ENCODE measurements at places on chromosomes 6 and 20.

- no peaks in the 10 kb centered on the region for H3K36me3 ChIP-seq
- H3K4me3 ChIP-seq = no peak overlapping the region
- no peak for DNase-seq
- peaks cover 2% of the 10 kb centered on the region for H3K4me1 ChIP-seq
- H3K27me3 ChIP-seq = peaks cover 1% of the 10 kb centered on the region
These were observed 100.3 kb upstream of the EXOC2 start for GRCh38 chr6:793261-793660.

GRCh38 chr20:54197621-54198604 lies 10.0 kb upstream of the PFDN4 start:
- no peak overlapping the region for H3K4me3 ChIP-seq
- no peaks in the 10 kb centered on the region for H3K36me3 ChIP-seq
- no peak for DNase-seq

GRCh38 chr20:59779656-59780380 lies 153.6 kb downstream of the SYCP2 start:
- H3K4me1 ChIP-seq = no peaks in the 10 kb centered on the region
- H3K4me3 ChIP-seq = no peak overlapping the region
- H3K27me3 ChIP-seq = peaks cover 3% of the 10 kb centered on the region
- no peak overlapping the region for H3K27ac ChIP-seq
- H3K36me3 ChIP-seq = no peaks in the 10 kb centered on the region

GRCh38 chr6:105432797-105433196 lies 29.9 kb upstream of the PREP start:
- no peak overlapping the region for H3K4me3 ChIP-seq
- H3K36me3 ChIP-seq = no peaks in the 10 kb centered on the region
- no peak for DNase-seq
- H3K4me1 ChIP-seq = no peaks in the 10 kb centered on the region

- peaks cover 30% of the 10 kb centered on the region for H3K4me1 ChIP-seq
- peaks cover 11% of the 10 kb centered on the region for H3K36me3 ChIP-seq
- peak; percentile 49 for DNase-seq
- peaks cover 8% of the 10 kb centered on the region for H3K27me3 ChIP-seq
- H3K27ac ChIP-seq = peak overlapping the region; percentile 85
These were observed 30.4 kb downstream of the ATXN1 start for GRCh38 chr6:16730738-16731477.

- H3K4me1 ChIP-seq = no peaks in the 10 kb centered on the region
- H3K27me3 ChIP-seq = no peaks in the 10 kb centered on the region
These were observed 118.0 kb upstream of the ASCC3 start for GRCh38 chr6:100999034-100999597.

- H3K36me3 ChIP-seq = no peaks in the 10 kb centered on the region
- no peak overlapping the region for H3K27ac ChIP-seq
- H3K4me1 ChIP-seq = no peaks in the 10 kb centered on the region
- no peak for DNase-seq
These were observed 45.3 kb downstream of the DLL1 start for GRCh38 chr6:170245475-170245992.

DNA sequence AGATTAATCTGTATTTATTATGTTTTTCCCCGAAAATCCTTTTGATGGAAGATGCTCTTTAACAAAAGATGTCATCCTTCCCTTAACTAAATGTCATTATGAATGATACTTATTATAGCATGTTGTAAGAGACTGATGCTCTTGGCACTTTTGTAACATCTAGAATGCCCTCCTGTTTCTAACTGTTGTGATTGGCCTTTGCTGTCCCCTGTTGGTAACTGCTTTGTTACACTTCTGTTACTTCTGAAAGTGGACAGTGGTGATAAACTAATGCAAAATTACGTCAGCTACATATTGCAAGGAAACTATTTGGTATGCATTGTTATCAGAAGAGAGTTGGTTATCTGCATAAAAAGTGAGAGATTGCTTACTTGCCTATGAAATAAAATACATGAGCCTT lies 5.8 kb downstream of the TTK start:
- H3K4me1 ChIP-seq = peaks cover 2% of the 10 kb centered on the region
- peaks cover 3% of the 10 kb centered on the region for H3K36me3 ChIP-seq
- no peaks in the 10 kb centered on the region for H3K27me3 ChIP-seq

DNA sequence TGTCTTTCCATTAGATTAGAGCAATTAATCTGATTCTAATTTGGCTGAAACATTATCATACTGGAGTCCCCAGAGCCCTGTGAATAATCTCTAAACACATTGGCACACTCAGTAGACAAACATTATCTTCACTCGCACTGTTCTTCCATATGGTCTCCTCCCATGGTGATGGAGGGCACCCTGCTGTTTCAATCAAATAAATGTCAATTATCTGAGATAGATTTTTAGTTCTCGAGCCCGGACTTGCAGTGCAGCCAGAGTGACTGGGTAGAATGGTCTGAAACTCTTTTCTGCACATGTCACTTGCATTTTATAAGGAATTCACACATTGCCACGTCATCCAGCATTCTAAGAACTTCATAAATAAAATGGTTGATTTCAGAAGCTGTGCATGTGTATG lies 90.6 kb upstream of the MAP3K7 start:
- H3K27ac ChIP-seq = no peak overlapping the region
- peaks cover 4% of the 10 kb centered on the region for H3K27me3 ChIP-seq
- H3K36me3 ChIP-seq = no peaks in the 10 kb centered on the region
- H3K4me1 ChIP-seq = no peaks in the 10 kb centered on the region
- no peak overlapping the region for H3K4me3 ChIP-seq

GRCh38 chr6:136562211-136562610 lies 12.0 kb upstream of the MAP7 start:
- DNase-seq = no peak
- no peak overlapping the region for H3K4me3 ChIP-seq
- peaks cover 51% of the 10 kb centered on the region for H3K4me1 ChIP-seq
- no peak overlapping the region for H3K27ac ChIP-seq
- peaks cover 29% of the 10 kb centered on the region for H3K36me3 ChIP-seq
- peaks cover 3% of the 10 kb centered on the region for H3K27me3 ChIP-seq

DNA sequence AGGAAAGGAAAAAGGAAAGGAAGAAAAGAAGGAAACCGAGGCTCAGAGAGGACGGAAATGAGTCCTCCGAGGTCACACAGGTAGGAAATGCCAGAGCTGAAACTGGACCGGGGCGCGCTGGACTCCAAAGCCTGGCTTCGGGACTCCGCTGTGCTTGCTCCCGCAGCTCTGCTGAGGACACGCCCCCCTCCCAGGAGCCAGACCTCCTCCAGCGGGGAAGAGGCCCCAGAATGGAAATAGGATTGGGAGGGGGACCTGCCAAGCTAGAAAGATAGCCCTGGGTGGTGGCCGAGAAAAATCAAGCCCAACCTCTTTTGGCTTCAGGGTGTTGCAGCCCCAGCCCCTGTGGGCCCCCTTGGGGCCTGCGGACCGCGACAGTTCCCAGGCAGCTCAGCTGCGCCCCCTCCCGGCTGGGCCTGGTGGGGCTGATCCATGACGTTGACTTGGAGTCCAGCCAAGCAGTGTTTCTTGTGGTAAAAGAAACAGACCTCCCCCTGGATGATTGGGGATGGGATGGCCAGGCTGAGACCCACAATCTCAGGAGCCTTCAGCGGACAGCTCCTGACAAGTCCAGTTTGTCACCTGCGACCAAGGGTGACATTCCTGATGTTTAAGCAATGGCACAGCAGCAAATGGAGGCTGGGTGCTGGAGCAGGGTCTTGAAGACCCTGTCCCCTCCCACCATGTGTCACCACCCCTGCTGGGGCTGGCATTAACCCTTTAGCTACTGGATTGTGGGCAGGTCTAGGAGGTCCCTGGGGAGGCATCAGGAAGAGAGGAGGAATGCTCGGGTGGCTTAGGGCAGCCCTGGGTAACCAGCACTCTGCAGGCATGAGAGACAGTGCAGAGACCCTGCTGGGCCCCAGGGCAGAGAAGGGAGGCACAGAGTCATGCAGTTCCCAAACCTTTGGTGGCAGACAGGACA lies 55.4 kb downstream of the RIPOR3 start:
- no peak overlapping the region for H3K27ac ChIP-seq
- H3K4me3 ChIP-seq = no peak overlapping the region
- no peaks in the 10 kb centered on the region for H3K4me1 ChIP-seq
- peaks cover 1% of the 10 kb centered on the region for H3K27me3 ChIP-seq

DNA sequence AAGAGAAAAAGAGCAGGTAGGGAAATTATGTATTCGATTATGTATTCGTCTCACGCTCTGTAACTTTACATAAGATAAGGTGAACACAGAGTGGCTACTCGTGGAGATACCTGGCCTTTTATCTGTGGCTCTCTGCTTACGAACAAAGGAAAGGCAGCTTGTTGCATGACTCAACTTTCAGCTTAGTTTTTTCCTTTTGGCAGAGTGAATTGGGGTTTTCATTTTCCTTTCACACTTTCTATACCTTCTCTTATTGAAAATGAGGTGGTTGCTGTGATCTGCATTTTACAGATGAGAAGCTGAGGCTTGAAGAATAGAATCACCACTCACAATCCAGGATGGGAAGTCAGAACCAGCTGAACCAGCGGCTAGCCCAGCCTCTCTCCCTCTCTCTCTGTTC lies 13.3 kb upstream of the KCNK15 start:
- no peaks in the 10 kb centered on the region for H3K36me3 ChIP-seq
- H3K4me3 ChIP-seq = no peak overlapping the region
- peaks cover 13% of the 10 kb centered on the region for H3K4me1 ChIP-seq
- peaks cover 5% of the 10 kb centered on the region for H3K27me3 ChIP-seq
- DNase-seq = no peak

DNA sequence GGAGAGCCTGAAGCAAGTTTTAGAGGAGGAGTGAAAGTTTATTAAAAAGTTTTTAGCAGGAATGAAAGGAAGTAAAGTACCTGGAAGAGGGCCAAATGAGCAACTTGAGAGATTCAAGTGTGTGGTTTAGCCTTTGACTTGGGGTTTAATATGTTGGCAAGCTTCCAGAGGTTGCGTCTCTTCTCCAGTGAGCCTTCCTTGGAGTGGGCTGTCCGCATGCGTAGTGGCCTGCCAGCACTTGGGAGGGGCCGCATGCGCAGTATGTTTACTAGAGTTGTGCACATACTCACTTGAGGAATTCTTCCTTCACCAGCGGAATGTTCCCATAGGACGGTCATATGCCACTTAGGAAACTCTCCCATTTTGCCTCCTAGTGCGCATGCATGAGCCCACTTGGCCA lies 235.2 kb downstream of the ALDH8A1 start:
- no peak for DNase-seq
- H3K27ac ChIP-seq = no peak overlapping the region
- H3K36me3 ChIP-seq = no peaks in the 10 kb centered on the region

DNA sequence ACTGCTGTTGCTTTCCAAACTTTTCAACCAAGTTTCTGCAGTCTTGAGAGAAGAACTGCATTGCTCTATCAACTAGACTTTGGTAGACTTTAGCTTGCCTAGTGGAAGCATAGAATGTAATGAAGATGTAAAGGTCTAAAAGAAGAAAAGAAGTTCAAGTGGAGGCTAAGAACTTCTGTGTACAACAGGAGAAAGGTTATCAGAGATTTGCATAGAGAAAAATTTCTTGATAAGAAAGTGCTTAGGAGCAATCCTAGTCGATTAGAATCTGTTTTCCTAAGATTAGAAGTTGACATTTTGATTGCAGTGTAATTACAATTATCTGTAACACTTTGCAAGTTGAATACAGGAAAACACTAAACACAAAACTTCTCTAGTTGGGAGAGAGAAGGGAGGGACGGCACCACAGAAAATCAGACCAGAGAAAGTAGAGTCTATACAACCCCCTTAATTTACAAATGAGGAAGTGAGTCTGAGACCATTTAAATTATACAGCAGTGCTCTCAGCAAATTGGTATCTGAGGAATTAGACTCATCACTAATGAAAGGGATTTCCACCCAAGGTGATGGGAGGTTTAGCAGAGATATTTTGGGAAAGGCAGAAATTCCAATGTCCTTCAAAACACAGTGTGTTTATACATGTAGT lies 194.3 kb upstream of the MARCKS start:
- no peaks in the 10 kb centered on the region for H3K27me3 ChIP-seq
- no peak for DNase-seq
- no peaks in the 10 kb centered on the region for H3K36me3 ChIP-seq

- peaks cover 31% of the 10 kb centered on the region for H3K27me3 ChIP-seq
- no peak overlapping the region for H3K4me3 ChIP-seq
- peaks cover 5% of the 10 kb centered on the region for H3K4me1 ChIP-seq
- no peak for DNase-seq
- H3K27ac ChIP-seq = no peak overlapping the region
These were observed 11.9 kb downstream of the GPX5 start for GRCh38 chr6:28537509-28538140.

DNA sequence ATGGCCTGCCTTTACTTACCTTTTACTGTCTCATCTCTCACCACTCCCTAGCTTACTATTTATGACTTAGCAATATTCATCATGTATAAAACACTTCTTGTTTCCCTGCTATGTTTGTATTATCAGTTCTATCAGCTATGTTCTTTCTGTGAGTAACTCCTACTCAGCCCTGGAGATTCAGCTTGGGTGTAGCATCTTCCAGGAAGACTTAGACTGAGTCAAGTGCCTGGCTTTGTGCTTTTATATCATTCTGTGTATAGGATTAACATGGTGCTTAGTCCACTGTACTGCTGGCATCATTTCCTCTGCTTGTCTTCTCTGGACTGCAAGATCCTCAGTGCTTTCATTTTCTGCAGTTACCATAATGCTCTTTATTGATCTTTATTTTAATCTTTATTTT lies 257.8 kb downstream of the BTBD3 start:
- H3K36me3 ChIP-seq = no peaks in the 10 kb centered on the region
- DNase-seq = no peak
- H3K27ac ChIP-seq = no peak overlapping the region
- H3K4me3 ChIP-seq = no peak overlapping the region
- peaks cover 11% of the 10 kb centered on the region for H3K4me1 ChIP-seq
- H3K27me3 ChIP-seq = no peaks in the 10 kb centered on the region

GRCh38 chr20:31637660-31638059 lies at the start of gene COX4I2:
Gene COX4I2 (plus strand): TSS chr20:31637912. CDS start chr20:31639018, 1,106 bp downstream.
- no peaks in the 10 kb centered on the region for H3K36me3 ChIP-seq
- peak within 1 kb of the TSS; percentile 9 for H3K27ac ChIP-seq
- H3K4me3 ChIP-seq = no peak within 1 kb of the TSS
- H3K27me3 ChIP-seq = peaks cover 2% of the 10 kb centered on the region
- no peak for DNase-seq

- no peaks in the 10 kb centered on the region for H3K4me1 ChIP-seq
- no peak overlapping the region for H3K27ac ChIP-seq
- H3K4me3 ChIP-seq = no peak overlapping the region
- H3K27me3 ChIP-seq = peaks cover 13% of the 10 kb centered on the region
- DNase-seq = no peak
These were observed 80.7 kb upstream of the CD83 start for GRCh38 chr6:14036911-14037310.

DNA sequence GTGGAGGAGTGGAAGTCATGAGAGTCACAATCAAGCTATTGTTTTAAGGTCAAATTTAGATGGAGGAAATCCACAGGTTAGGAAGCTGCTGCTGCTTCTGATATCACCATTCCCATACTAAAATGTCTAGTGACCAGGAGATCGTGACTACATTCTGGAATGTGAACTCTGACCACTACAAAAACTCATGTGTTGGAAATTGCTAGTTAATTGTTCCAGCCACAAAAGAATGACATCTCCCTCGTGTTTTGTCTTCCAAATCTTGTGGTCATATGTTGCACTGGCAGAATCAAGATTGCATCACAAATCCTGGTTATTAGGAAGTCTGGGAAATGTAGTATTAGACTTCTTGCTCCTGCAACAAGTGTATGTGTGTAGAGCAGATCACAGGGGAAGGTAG lies 441.9 kb downstream of the CD109 start:
- no peaks in the 10 kb centered on the region for H3K27me3 ChIP-seq
- no peaks in the 10 kb centered on the region for H3K36me3 ChIP-seq
- no peak overlapping the region for H3K4me3 ChIP-seq
- no peak for DNase-seq

- peaks cover 29% of the 10 kb centered on the region for H3K36me3 ChIP-seq
- no peak overlapping the region for H3K27ac ChIP-seq
- DNase-seq = no peak
These were observed 104.0 kb downstream of the CD2AP start for GRCh38 chr6:47581591-47581990.

Data from immature natural killer cell (primary cell).